ENCODE measurements at places on chromosomes 1 and 21.

DNA sequence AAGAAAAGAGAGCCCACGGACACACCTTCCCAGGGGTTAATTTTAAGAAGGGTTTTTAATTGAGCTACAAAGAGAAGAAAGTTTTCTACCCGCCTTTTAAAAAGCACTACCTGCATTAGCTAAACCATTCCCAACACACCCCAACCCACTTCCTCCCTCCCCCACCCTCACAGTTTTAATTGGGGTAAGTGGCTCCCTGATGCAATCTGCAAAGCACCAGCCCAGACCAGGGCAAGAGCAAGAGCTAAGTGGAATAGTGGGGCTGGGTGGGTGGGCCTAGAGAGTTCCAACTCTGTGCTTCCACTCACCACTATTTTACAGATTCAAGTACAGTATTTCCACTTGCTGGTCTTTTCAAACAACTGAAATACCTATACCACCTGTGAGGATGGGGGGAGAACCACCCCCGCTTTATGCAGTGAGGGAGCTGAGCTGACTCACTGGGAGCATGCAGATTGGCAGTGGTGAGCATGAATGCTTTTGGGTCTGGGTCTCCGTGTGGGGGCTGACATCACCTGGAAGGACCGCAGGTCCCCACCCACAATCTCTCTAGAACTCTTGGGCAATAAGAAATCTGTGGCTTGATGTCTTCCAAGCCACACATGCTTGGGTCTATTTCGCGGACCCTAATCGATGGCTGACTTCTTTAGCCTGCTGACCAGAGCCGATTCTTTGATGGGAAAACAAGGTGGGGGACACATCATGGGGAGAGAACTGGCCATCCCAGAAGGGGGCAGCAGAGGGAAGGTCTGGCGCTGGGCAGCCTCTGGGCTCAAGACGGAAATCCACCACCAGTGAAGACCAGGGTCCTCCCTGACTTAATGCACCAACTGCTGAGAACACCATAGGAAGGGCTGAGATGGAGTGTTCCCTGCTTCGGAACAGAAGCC lies 95.5 kb downstream of the SSBP3 start:
- no peak for DNase-seq

GRCh38 chr1:28354121-28354520 lies 15.4 kb upstream of the PHACTR4 start:
- no peak for DNase-seq

DNA sequence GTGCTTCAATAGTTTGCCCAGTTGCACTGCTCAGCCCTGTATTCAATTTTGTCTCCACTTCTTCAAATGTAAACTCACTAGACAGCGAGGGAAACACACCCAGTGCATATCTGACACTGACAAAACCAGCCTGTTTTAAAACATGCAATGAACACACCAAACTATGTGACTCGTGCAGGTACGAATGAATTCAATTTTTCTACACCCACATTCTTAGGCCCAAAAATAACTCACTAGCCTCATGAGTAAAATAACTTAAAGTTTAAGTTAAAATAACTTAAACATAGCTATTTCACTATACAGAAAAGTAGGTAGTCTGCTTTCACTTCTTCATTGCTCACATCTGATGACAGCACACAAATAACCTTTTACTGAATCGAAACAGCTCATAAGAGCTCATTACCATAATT lies 21.1 kb downstream of the TTC13 start:
- no peak for DNase-seq

DNA sequence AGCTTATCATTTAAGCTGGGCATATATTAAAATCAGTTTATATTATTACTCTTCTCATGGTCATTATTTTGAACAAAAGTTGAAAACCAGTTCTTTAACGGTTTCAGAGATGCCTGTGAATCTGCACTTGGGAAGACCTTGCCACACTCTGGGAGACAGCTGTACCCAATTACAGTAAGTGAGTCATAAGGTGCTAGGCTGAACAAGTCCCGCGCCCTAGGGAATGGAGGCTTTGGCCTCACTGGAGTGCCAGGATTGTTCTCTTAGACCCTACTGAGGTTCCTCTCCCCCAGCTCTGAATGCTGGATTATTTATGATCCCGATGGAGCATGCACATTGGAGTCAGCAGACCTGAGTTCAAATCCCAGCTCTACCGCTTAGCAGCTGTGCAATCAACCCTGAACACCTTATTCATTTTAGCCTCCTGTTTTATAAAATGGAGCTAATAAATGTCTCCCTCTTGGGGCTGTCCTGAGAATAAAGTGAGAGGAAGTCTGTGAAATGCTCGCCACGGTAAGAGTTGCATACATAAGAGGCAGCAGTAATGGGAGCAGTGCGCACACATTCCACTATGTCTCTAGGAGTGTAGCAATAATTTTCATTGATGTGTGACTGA lies 266.2 kb downstream of the FOXD2 start:
- no peak for DNase-seq

DNA sequence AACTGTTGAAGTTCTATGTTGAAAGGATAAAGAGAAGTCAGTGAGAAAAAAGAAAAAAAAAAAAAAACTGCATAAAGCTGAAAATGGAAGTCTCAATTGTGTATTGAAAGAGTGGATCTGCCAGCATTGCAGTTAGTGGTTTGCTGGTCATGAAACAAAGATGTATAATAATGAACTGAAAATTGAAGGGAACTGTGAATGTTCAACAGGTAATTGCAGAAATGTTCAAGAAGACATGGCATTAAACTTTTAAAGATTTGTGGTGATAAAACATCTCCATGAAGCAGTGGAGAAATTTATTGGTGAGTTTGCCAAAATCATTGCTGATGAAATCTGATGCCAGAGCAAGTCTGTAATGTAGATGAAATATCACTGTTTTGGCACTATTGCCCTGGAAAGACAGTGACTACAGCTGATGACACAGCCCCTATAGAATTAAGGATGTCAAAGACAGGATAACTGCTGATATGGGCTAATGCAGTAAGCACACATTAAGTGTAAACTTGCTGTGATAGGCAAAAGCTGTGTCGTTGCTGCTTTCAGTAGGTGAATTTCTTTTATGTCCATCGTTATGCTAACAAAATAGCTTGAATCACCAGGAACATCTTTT lies 71.0 kb downstream of the RD3 start:
- DNase-seq: no peak

GRCh38 chr1:69110851-69111250 lies 456.9 kb upstream of the LRRC7 start:
- DNase-seq: no peak

GRCh38 chr1:199264283-199264682 lies 625.4 kb downstream of the PTPRC start:
- no peak for DNase-seq

- DNase-seq: no peak
Observed at GRCh38 chr1:245246433-245246832, 91.6 kb downstream of the KIF26B start.

DNA sequence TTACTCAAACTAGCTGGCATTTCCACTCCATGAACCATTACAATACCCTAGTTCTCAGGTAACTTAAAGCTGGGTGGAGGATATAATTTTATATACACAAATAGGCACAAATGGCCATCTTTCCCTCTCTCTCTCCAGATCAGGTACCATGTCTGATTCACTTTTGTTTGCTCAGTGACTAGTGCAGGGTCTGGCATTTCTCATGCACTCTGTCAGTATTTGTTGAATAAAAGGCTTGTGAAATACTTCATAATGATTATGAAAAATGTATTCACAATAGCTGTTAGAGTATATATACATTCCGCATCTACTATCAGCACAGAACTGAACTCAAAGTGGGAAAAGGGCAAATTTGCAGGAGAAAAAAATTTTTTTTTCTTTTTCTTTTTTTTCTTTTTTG lies 510.2 kb upstream of the USP24 start:
- DNase-seq: no peak

Measured in stimulated activated CD4-positive, alpha-beta T cell treated with anti-CD3 and anti-CD28 coated beads, TNF-alpha, amount 100 ng/mL, for 24 hours (primary cell).